ENCODE measurements at places on chromosomes 12 and 14. TPM values are rescaled to one million over a fixed set of nuclear protein-coding genes. Genes with fewer than 3 reads are reported as not detected.
A peak's percentile ranks its signal among the peaks of the same experiment; 100 is the strongest.

The OTX2 gene
- not detected for total RNA-seq

DNA sequence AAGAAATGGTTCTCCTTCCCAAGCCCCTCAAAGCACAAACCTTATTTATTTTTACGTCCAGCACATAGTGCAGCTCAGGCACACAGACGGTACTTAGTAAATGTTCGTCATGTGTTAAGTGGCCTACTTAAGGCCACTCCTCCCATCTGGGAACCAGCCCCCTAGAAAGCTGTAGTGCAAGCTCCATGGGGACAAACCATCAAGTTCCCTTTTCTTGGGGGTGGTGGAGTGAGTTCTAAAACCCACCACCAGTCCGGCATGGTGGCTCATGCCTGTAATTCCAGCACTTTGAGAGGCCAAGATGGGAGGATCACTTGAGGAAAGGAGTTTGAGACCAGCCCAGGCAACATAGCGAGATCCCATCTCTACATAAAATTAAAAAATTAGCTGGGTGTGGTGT lies 49.4 kb downstream of the PITPNM2 start:
- DNase-seq: no peak

The RND1 gene
- total RNA-seq: 4.0 TPM

The CCDC177 gene
- total RNA-seq: not detected

- no peak for DNase-seq
These were observed 686 bp downstream of the MCRS1 start for GRCh38 chr12:49567302-49567610.

- DNase-seq: no peak
These were observed 6.5 kb downstream of the TMBIM4 start for GRCh38 chr12:66163289-66163688.

The CLIP1 gene
- 71.0 TPM for total RNA-seq

- no peak for DNase-seq
These were observed 55.9 kb upstream of the GPR68 start for GRCh38 chr14:91300283-91300895.

DNA sequence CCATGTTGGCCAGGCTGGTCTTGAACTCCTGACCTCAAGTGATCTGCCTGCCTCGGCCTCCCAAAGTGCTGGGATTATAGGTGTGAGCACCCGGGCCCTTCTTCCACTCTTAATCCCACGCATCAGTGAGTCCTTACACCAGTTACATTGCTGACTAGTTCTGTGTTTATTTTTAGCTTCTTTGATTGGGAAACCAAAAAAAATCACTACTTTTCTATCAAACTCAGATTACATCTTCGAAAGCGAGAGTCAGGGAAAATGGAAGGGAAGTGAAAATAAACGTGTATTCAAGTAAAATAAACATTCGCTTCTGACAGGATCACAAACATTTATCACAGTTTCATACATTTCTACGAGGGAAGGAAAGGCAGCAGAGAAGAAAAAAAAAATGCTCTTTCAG lies 32.2 kb downstream of the FGD6 start:
- DNase-seq: no peak

DNA sequence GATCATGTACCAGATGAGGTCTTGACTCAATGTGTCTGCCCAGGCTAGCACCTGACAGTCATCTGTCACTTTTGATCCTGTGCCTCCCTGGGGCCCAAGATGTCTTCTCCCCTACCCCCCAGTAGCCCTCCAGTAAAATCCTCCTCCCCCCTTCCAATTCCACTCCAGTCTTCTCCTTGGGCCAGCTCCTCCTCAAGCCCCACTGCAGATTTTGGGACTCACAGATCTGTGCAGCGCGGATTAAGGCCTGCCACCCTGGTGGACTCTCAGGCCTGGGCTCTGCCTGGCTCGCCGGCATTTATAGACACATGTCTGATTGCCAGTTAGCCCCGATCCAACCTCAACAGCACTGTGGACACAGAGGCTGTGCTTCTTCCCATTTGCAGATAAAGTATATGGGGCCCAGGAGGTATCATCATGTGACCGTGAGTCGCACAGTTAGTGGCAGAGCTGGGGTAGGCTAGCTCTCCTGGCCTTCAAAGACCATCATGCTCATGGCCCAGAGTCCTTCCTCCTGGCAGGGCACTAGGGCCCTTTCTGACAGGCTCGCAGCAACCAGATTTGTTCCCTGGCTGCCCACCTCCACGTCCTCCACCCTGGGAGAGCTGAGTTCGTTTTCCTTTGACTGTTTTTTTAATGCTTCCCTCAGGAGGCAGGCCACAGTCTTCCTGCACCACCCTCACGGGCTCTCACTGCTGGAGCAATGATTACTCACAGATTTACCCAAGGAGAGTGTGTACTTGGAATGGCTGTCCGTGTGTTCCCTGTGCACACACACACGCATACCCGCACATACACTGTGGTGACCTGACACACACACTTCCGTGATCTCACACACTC lies 98.3 kb upstream of the DIO3 start:
- DNase-seq: no peak

The LETMD1 gene
- 38.9 TPM for total RNA-seq

GRCh38 chr12:51721282-51721940 lies 127.1 kb downstream of the FIGNL2 start:
- no peak for DNase-seq

DNA sequence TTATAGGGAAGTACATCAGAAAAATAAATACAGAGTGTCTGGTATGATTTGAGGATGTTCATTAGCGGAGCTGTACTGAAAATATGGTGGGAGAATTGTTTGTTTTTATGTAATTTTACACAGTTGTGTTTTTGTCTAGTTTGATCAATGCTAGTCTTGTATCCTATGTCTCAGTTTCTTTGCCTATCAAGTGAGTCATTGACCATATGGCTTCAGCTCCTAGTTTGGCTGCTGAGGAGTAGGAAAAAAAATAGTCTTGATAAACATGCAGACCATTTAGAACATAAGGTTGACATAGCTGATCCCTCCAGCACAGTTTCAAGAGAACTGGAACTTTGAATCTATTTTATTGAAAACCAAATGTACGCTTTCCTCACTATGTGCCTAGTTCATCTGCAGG lies 1292.1 kb upstream of the FLRT2 start:
- DNase-seq: no peak

The CLEC9A gene
- total RNA-seq: not detected

- no peak for DNase-seq
These were observed 548.6 kb upstream of the TBX3 start for GRCh38 chr12:115232455-115233156.

The PTPRR gene
- total RNA-seq: 0.46 TPM

DNA sequence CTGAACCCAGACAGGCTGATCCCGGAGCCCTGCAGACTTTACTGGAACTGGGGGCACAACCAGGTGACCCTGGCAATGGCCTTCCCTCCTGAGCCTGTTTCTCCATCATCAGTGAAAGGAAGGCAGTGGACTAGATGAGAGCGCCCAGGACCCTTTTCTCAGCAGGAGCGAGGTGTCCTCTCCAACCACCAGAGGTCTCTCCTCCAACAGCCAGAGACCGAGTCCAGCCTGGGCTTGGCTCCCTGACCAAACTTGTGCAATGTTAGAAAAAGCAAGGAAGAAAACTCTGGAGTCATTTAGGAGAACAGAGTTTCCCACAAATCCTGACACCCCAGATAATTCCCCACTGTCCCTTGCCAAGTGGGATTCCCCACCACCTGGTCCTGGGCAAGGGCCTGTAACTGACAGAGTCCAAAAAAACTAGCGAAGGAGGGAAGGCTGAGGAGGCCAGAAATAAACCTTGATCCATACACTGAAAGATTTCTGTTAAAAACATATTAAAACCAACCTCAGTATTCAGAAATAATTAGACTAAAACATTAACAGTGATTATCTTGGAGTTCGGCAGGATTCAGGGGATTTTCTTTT lies 9.0 kb downstream of the RPS6KL1 start:
- peak; percentile 66 for DNase-seq

DNA sequence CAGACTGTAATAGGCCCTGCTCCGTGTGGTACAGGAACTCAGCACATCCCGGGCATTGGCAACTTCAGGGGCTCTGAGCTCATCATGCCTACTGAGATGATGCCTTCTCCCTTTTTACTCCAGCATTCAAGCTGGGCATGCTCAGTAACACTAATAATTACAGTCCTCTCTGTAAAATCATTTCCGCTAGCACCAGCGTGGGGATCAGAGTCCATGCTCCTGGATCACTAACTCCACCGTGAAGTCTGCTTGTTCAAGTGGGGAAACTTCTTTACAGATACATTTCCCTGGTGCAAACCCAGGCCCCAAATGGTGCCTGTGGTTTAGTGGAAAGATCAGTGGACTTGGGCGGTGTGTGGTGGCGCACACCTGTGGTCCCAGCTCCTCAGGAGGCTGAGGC lies 16.7 kb downstream of the CLSTN3 start:
- DNase-seq: no peak

The EEA1 gene
- total RNA-seq: 37.9 TPM

All from endothelial cell of umbilical vein (primary cell).